Fibroblast of skin of right biceps (primary cell): ENCODE measurements at places on chromosomes 11 and 22.

GRCh38 chr11:38968951-38969350 is 2370.9 kb upstream of the RAG2 start:
- DNase-seq = no peak

- peak; percentile 79 for DNase-seq
These were observed 40.1 kb upstream of the FLI1 start for GRCh38 chr11:128653801-128654231.

DNA sequence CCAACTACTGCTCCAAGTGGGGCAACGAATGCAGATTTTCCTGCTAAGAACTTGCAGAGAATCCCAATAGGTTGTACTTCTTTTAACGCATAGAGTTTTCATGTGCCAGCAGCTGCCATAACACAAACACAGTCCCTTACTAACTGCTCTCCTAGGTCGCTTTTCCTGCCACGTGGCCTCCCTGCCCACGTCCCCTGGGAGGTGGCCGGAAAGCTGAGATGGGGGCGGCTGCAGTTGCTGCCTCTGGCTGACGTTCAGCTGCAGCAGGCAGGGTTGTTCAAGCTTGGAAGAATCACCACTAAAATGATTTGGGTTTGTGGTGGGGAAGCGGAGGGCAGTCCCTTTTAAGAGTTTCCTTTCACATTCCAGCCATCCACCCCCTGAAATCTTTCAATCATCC is 39.3 kb downstream of the ZNF202 start:
- no peak for DNase-seq

- DNase-seq = no peak
These were observed 105.8 kb downstream of the SPATA19 start for GRCh38 chr11:133739481-133739880.

DNA sequence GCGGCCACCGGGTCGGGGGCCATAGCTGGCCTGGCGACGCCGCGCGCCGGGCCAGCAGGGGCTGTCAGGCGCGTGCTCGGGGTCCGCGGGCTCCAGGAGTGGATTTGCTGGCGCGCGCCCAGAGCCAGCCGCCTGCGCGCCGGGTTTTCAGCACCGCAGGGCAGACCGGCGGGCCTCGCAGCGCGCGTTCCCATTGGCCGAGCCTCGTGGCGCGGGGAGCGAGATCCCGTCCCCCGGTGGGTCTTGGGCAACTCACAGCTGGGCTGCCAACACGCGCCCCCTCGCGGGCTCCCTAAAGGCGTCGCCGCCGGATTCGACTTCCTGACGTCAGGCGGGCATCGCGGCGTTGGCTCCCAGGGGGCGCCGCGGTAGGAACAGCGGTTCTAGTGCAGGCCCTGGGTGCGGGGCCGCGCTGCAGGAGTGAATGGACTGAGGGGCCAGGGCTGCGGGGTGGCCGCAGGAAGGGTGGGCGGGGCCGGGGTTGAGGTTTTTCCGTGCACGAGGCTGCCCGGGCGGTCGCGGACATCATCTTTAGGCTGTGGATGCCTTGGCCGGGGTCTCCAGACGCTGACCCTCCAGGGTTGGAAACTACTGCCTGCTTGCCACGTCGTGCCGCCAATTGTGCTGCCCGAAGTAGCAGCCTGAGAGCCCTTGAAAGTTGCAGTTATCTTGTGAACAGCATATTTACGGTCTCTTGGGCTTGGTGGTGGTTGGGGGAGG is at the start of gene FADS1:
FADS1 (minus strand) TSS at position 268 of the 720 bp plus-strand sequence; CDS start at position 194, 74 bp downstream.
- DNase-seq = peak; percentile 94

DNA sequence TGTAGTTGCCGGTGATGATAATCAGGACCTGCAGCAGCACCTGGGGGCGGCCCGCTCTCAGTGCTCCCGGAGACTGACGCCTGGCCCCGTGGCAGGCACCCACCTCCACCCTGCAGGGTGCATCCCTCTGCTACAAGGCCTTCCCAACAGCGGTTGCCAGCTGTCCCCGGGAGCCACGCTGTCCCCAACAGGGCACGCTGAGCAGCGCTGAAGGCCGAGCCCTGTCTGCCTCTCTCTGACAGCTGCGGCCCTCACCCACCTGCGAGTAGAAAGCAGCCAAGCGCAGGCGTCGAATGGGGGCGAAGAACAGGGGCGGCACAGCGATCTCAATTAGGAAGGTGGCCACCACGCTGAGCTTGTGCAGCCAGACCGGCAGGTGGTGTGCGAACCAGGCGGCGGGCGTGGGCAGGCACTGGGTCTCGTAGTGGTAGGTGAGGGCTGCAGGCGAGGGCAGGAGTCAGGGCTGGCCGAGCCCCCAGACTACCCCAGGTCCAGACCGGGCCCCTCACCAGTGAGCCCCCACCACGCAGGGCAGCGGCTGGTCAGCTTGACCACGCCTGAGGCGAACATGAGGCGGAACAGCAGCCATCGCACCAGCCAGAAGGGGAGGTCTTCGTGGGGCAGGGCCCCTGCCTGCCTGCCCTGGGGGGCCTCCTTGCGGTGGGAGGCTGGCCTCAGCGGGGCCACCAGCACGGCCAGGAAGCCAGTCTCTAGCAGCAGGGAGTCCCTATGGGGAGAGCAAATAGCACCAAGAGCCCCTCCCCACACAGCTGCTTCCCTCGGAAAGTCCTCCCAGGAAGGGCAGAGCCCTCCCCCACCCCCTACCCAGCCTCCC is 1.5 kb downstream of the LMF2 start:
- DNase-seq = no peak

DNA sequence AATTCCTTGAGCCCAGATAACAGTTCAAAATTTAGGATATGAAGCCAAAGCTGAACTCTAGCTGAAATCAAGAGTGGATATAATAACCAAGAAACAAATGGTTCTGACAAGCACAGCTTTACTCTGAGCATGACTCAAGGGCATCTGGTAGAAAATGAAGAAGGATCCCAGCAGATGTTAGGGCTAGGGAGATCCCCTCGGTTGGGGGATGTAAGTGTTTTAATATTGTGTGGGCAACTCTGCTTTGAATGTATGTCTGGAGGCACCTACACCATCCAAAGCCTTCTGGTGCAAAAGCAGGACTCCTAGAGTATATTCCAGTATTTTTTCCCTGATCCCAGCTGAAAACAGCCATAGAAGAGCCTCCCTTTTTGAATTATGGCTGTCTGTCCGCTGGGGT is 61.7 kb downstream of the FLI1 start:
- DNase-seq = no peak

GRCh38 chr22:49838771-49839717 is 11.4 kb upstream of the BRD1 start:
- no peak for DNase-seq

DNA sequence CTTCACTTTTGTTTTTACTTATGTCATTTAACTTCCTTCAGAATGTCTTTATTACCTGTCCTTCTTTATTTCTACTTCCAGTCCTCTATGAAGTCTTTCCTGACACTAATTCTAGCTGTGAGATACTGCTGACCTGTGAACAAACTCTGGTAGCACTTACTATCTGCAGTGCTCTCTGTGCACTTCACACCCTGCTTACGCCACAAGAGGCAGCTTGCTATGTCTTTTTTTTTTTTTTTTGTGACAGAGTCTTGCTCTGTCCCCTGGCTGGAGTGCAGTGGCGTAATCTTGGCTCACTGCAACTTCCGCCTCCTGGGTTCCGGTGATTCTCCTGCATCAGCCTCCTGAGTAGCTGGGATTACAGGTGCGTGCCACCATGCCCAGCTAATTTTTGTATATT is 10.7 kb downstream of the STIM1 start:
- DNase-seq = no peak

DNA sequence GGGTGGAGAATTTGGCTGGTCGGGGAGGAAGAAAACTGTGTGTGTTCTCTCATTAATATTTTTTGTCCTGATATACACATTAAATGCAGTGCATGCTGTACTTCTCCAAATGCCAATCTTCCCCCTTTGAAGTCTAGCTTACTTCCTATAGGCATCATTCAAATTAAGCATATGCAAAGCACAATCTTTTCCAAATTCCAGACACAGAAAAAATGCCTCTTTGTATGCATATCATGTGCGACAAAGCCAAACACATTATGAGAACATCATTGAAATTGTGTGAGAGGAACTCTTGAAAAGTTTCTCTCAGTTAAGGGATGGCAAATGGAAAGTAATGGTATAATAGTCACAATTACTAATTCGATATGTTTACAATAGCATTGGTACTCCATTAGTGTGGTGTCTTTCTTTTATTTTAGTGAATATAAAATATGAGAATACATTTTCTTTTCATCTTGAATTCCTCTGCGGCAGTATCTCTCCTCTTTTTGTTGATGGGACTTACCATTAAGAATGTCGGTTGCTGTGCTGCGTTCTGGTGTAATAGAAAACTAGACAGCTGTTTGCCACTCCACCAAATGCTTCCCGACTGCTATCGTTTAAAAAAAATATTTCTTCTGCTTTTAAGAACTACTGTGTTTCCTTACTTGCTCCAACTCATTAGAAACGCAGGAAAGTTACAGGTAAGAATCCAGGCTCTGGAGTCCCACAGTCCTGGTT is 19.3 kb upstream of the NRIP3 start:
- no peak for DNase-seq

DNA sequence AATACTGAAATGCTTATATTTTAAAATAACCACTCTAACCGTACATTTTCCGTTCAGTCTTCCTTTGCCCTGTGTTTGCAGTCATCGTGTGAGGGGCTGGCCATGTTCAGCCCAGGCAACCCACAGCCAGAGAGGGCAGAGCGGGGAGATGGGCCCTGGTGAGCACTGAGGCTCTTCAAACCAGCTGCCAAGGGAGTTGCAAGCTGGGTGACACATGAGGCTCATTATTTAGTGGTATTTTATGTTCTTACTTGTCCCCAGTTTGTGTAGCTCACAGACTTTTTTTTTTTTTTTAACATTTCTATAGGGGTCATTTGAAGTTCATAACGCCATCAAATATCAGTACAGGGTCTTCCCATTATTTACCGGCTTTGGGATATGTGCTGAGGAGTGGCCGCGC is 18.0 kb upstream of the DGCR6 start:
- DNase-seq = no peak

GRCh38 chr11:30128269-30128932 is 102.4 kb upstream of the FSHB start:
- peak; percentile 94 for DNase-seq

- DNase-seq = no peak
These were observed 164.6 kb downstream of the MN1 start for GRCh38 chr22:27636716-27637508.

DNA sequence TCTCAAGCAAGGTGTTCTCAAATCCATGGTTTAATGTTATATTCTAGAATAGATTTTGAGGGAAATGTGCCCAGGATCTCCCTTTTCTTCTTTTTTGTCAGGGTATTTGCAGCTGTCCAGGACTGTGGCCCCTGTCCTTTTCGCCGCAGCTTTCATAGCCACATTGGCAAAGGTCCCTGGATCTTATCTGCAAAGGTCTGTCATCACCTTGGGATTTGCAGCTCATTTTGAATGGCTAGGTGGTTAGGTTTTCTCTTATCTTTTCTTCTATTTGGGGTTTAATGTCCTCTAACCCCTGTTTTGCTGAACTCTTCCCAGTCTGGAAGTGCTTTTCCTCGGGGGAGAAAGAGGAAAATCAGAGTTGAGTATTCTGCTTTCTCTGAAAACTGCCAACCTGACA is 11.7 kb upstream of the C1QTNF4 start:
- no peak for DNase-seq
